ENCODE measurements at places on chromosomes 13 and 19.

DNA sequence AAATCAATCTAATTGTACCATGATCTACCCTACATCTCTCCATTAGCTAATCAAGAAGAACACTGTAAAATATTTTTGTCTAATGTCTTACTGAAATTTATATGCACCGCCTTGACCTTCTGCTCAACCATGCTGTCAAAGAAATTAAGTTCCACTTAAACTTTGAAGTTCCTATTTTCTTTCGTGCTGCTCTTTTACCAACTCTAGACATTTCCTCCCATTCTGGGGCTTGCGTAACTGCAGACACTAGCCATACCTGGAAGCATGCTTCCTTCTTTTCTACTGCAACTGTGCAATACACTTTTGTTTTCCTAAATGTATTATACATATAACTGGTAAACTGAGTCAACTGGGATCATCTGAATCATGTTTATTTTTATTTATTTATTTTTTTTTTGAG is 8.5 kb upstream of the UBE2L5 start:
- DNase-seq, result no peak

DNA sequence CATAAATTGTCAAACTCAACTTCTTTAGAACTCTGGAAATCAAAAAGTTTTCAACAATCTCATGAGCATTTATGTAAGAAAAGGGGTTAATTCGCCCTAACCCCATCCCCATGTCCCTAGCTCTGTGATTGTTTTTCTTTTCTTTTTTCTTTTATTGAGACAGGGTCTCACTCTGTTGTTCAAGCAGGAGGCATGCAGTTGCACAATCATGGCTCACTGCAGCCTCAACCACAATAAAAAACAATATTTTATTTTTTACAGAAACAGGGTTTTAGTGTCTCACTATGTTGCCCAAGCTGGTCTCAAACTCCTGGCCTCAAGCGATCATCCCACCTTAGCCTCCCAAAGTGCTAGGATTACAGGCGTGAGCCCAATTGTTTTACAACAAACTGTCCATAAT is 16.7 kb downstream of the VWA8 start:
- peak; percentile 31 for DNase-seq

GRCh38 chr19:5795382-5795919 is 4.5 kb upstream of the DUS3L start:
- DNase-seq, result no peak

DNA sequence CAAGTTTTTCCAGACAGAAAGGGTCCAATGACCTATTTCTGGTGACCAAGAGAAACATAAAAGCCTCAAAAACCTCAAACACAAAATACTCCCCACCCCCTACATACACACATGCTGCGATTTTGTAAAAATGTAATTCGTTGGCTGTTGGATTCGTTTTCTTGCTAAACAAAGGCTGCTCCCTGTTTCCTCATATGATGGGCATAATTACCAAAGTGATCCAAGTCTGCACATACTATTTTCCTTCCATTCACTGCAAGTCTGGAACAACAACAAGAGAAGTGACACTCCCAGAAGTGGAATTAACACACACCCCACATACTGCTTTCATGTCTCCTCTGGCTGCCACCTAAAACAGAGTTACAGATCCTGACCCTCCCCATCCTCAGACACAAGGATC is 131.9 kb downstream of the RAP2A start:
- no peak for DNase-seq

- no peak for DNase-seq
These were observed 2.2 kb upstream of the KCNC3 start for GRCh38 chr19:50331221-50331993.

- DNase-seq, result no peak
These were observed 1586.4 kb upstream of the SPRY2 start for GRCh38 chr13:81927347-81927746.

- DNase-seq, result no peak
These were observed 186.5 kb upstream of the ATXN8OS start for GRCh38 chr13:69921156-69921555.

DNA sequence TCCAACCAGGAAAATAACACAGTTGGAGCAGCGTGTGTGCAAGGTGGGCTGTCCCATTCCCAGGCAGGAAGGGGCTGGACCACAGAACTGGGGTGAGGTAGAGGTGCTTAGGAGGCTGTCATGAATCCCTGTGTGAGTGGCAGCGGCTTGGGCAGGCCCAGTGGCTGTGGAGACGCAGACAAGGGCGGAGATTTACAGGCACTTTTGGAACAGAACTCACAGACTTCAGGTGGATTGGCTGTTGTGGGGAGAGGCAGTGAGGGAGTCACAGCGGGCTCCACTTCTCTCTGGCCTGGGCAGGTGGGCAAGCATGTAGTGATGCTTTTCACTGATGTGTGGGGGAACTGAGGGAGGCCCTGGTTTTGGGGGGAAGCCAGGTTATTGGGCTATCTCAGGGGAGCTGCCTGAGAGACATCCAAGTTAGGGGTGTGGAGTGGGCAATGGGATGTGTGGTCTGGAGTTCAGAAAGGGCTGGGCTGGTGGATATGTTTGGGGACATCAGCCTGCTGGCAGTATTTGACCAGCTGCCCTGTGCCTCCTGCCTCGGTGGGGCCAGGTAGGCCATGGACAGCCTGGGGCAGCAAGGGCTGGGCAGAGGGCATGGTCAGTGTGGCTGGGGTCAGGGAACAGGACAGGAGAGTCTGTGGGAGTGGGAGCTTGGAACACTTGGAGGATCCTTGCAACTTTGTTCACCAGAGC is 27.0 kb upstream of the ZNF492 start:
- no peak for DNase-seq

GRCh38 chr13:66036024-66036614 is 1194.0 kb downstream of the PCDH9 start:
- peak; percentile 3 for DNase-seq

DNA sequence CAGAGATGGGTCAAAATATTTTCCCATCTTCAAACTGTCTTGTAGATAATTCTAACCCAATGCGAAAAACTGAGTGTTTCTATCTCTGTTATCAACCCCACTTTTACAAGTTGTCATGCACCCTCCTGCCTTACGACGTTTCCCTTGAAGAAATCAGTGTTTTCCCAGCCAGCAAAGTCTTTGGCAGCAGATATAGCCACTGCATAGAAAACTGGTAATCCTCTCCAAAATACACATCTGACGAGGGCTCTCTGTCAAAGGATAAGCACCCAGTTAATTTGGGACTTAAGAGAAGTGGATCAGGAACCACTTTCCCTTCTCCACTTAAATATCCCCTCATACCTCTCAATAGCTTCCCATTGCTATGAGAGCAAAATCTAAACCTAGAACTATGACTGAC is 351.9 kb upstream of the MIR17HG start:
- no peak for DNase-seq

- DNase-seq, result no peak
These were observed 489.2 kb upstream of the ARGLU1 start for GRCh38 chr13:107057028-107057631.

DNA sequence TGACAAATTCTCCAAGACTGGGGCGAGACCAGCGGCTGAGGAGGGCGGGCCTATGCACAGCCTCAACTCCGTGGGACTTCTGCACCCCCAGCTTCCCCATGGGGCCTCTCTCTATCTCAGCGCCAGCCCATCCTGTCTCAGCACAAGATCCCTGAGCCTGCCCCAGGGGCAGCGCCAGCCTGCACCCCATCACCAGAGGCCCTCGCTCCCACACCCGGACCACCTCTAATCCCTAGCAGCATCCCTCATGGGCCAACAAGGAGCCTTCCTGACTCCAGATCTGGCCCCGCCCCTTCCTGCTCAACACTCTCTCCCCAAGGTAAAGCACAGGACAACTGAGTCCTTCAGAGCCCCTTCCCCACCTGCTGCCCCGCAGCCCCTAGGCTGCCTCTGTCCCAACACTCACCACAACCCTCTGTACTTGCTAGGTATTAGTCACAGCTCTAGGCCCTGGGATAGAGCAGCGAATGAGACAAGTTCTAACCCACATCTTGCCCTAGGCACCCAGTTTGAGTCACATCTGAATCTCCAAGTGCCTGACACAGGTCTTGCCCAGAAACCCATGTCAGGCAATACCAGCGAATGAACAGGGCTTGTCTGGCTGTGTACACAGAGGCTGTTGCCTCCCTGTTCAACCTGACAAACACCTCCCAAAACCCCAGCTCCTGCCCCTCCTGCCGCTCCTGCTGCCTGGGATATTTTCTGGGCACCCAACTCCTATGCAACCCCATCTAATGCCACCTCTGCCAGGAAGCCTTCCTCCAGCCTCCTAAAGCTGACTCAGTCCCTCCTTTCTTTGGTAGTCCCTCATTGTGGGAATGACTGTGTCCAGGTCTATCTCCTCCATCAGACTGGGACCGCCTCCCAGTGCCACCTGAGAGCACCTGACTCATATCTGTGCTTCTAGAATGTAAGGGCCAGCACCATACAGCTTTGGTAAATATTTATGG is 18.6 kb downstream of the GRIK5 start:
- DNase-seq, result no peak
